Stimulated activated CD8-positive, alpha-beta memory T cell treated with anti-CD3 and anti-CD28 coated beads, Interleukin-7, amount 100 ng/mL, for 4 hours (primary cell): ENCODE measurements at places on chromosomes 7 and 10.

DNA sequence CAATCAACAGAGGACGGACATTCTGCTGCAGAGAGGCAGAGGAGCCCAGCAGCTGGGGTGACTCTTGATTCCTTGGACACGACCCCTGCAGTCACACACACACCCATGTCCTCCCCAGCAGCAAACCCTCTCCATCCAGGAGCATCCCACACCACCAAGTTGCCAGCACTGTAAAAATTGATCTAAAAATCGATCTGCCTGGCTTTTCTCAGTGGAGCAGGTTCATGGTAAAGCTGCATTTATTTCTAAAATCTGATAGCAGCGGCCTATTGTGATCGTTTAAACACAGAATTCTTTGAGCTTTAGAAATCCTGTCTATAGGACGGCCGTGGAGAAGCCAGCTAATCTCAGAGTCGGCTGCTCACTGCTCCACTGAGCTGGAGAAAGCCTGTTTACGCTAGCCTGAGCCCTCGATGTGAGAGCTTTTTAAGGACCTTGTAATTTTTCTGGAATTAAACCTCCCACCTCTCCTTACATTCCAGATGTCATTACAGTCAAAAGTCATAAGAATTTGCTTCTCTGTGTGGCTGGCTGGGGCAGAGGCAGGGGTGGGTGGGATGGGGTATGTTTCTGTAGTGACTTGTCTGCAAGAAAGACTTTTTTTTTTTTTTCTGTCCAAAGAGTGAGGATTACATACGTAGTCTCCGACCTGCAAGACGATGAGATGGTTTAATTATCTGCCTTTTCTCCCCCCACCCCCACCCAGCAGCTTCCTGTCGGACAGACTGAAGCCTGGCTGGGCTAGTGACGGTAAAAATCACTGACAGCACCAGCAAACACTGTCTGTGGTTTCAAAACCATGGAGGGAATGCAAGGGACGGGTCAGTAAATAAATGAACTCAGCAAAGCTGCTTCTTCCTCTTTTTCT is 31.6 kb downstream of the TRIM8 start:
- DNase-seq, result no peak

GRCh38 chr10:97243836-97244235 is 48.6 kb downstream of the ARHGAP19 start:
- DNase-seq, result no peak

DNA sequence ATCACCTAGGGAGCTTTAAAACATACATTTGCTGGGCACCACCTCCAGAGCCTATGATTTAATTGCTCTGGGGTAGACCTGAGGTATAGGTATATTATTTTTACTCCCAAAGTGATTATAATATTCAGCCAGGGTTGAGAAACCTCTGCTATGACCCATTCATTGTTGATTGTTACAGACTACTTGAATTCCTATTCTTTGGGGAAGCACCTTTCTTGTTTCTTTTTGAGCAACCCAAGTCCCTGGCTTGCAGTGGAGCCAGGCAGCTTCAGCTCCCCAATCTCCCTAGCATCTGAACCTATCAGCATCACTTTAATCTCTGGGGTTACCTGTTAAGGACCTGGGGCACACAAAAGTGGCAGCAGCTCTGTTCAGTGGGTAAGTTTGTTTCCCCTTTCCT is 8.6 kb downstream of the PRKG1 start:
- no peak for DNase-seq

DNA sequence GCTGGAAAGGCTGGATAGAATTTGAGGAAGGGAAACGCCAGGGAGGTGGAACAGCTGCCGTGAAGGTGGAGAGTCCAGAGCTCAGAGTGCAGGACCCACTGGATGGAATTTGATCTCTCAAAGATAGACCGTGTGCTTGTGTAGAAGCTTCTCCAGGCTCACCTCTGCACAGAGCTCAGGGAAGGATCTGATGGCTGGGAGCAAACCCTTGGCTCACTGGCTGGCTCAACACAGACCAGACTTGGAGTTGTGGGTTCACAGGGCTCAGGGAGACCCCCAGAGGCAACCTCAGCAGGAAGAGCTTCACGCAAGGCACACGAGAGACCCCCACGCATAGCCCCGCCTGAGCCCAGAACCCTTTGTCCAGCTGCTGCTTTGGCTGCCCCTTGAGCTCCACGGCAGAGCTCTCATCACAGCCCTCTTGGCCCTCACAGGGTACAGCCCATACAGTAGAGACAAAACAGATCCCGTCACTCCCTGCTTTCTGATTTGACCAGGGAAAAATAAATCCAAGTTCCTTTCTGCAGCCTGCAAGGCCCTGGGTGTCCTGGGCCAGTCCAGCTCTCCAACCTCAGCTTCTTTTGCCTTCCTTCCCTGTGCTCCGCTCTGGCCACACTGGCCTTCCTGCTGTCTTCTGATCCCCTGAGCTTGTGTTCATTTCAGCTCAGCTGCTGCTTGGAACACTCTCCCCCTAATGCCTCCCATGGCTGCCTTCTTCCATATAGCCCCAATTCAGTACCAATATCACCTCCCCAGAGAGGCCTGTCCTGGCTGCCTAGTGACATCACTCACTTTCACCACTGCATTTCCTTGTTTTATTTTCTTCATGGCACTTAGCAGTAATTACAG is 26.3 kb downstream of the GHRHR start:
- DNase-seq, result no peak

GRCh38 chr10:69445041-69445440 is 6.2 kb upstream of the TSPAN15 start:
- no peak for DNase-seq

- DNase-seq, result no peak
Observed at GRCh38 chr10:6958711-6959110, 378.6 kb upstream of the PRKCQ start.

GRCh38 chr7:157703131-157703530 is 366.3 kb downstream of the DNAJB6 start:
- DNase-seq, result no peak

DNA sequence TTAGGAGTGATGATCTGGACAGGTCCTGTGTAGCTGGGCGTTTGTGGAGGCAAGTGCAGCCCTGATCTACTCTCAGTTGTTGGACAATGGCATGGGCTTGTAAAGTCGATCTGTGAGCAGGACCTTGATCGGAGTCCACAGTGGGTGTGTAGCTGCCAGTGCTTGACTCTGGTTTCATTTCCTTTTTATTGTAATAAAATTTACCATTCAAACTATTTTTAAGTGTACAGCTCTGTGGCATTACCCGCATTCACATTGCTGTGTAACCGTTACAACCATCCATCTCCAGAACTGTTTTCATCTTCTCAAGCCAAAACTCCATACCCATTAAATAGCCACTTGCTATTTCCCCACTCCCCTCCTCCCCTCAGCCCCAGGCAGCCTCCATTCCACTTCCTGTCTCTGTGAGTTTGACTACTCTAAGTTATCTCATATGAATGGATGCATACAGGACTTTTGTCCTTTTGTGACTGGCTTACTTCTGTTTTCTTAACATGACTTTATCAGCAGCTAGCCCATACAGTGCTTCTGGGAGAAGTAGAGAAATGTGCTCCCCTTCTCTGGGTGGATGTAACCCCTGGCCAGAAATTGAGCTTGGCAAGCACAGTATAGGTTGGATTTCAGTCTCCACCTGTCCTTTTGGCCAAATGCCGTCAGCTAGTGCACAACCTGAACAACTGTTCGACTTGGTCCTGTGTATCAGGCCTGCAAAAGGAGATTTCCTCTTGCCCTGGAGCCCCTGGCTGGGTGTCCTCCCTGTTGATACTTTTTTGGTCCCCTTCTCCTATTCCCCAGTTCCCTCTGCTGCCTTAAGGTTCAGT is 180.0 kb downstream of the LRMDA start:
- DNase-seq, result no peak

GRCh38 chr10:95415621-95416031 is 124.8 kb upstream of the PDLIM1 start:
- DNase-seq, result no peak

DNA sequence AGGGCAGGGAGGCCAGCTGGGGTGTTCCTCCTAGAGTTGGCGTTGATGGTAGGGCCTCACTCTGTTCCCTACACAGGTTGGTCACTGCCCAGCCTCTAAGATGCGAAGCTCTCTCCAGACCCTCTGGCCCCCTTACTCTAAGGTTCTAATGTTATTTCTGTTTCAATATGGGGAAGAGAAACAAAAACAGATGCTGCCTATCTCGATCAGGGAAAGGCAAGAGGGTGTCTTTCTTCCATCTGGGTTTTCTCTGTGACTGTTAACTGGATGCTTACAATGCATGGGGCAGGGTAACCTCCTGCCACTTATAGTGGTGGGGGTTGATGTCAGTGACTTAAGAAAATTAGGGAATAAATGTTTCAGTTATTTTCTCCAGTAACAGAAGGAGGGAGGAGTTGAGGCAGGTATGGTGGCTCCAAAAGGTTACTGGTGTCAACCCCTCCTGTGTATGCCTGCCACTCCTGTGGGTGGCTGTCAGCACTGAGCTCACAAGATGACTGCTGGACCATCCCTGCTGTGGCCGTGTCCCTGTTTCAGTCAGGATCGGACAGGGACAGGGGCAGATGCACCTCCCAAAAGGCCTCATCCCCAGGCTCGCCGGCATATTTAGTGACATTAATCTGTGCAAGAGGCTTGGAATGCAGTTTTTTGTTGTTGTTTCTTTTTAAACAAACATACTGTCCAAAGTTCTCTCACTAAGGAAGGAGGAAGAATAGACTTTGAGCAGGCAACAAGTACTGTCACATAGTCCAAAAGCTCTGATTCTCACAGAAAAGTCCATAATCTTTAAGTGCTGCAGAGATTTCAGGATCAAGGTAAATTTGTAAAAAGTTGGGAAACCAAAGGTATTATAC is 39.6 kb upstream of the SYPL1 start:
- DNase-seq, result no peak

GRCh38 chr7:41834805-41835694 is 132.2 kb upstream of the INHBA start:
- DNase-seq, result no peak

GRCh38 chr7:39527951-39528350 is 38.3 kb upstream of the YAE1 start:
- DNase-seq, result no peak

DNA sequence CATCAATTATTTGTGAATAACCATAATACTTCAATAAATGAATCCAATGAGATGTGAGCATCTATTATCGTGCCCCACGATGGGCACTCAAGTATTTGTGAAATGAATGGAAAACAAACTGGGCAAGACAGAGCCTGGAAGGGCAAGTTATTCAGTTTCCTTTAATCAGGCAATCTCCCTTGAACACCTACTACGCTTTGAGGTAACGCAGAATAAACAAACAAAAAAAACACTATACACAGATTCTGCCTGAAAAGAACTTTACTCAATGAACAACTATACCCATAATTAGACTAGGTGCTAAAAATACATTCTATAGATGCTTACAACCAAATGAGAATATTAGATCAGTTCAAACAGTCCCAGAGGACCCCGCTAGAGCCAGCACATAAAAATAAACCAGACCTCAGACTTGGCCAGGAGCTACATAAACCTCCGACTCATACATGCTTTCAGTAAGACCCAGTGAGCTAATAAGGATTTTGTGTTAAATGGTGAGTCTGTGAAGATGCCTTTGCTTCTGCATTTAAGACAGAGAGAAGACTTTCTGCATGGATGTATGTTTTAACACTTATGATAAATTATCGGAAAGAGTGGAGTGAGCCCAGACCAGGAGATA is 121.3 kb downstream of the MPP7 start:
- DNase-seq, result no peak

DNA sequence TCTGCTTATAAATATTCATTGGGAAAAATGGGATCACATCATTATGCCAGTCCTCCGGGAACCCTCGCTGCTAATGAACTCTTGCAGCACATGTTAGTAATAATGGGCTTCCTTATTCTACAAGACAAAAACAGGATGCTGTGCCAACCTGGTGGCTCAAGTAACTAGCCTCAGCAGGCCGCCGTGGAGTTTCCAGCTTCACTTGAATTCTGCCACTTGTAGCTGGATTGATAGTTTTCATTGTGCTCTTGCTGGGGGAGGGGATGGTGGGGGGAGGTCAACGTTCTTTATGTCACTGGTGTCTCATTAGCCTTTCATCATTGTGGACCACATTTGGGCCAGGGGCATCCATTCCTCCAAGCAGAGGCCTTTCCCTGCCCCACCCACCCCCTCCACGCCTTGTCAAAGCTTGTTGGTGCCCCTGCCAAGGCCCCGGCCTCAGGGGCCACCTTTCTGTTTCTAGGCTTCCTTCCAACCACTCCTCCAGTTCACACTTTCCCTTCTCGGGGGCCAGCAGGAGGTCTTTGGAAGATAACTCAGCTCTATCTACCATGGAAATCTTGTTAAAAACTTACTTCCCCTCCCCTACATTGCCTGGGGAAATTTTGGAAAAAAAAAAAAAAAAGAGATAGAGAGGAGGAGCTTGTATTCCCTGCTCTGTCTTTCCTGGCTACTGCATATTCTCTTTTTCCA is 153.9 kb downstream of the BMPER start:
- no peak for DNase-seq

- DNase-seq, result no peak
Observed at GRCh38 chr10:51342381-51342780, 268.1 kb downstream of the PRKG1 start.

GRCh38 chr10:106619346-106619745 is 545.2 kb downstream of the SORCS1 start:
- no peak for DNase-seq

GRCh38 chr10:17820943-17821342 is 11.8 kb downstream of the MRC1 start:
- no peak for DNase-seq

GRCh38 chr7:105808703-105809590 is 67.5 kb downstream of the ATXN7L1 start:
- peak; percentile 75 for DNase-seq

GRCh38 chr7:134468054-134468453 is 9.2 kb upstream of the AKR1B1 start:
- no peak for DNase-seq

GRCh38 chr7:101804088-101804963 is 13.1 kb upstream of the CUX1 start:
- no peak for DNase-seq

GRCh38 chr10:3340127-3340730 is 167.6 kb upstream of the PITRM1 start:
- DNase-seq, result no peak

- no peak for DNase-seq
Observed at GRCh38 chr7:95993380-95993779, 221.0 kb downstream of the DYNC1I1 start.

DNA sequence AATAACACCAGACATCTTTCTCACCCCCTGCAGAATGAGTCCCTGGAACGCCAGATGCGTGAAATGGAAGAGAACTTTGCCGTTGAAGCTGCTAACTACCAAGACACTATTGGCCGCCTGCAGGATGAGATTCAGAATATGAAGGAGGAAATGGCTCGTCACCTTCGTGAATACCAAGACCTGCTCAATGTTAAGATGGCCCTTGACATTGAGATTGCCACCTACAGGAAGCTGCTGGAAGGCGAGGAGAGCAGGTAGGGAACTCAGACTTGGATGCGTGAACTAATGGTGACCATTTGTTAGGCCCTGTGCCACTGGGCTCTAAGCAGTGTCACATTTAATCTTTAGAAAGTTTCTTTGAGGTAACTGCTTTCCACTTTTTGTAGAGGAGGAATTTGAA is 7.1 kb downstream of the VIM start:
- DNase-seq, result no peak

- peak; percentile 56 for DNase-seq
Observed at GRCh38 chr10:69629897-69630650, at the start of gene FAM241B. Gene FAM241B, plus strand, starts transcription at chr10:69630247. Its CDS starts 1,497 bp downstream, at chr10:69631744.

GRCh38 chr7:131765575-131765974 is 209.1 kb upstream of the PODXL start:
- no peak for DNase-seq

GRCh38 chr7:2640482-2640830 is 8.7 kb downstream of the TTYH3 start:
- no peak for DNase-seq
